Large intestine (tissue), 12 donors: ENCODE measurements at places on chromosomes 12 and 14.

DNA sequence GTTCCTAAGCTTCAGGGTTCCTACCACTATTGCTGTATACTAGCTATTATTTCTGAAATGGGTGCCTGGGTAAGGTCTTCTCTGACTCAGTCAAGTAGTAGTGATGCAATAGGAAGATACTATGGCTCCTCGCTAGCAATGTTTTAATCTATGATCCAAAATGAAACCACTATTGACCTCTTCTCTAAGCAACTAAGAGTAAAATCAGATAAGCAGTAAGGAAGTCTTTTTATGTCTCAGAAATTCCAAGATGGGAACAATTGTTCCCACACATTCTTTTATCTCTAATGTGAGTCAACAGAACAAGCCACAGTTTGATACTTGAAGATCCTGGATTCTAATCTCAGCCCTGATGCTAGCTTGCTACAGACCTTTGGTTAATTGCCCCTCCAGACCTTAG, 45.1 kb downstream of the AREL1 start:
- DNase-seq = no peak

DNA sequence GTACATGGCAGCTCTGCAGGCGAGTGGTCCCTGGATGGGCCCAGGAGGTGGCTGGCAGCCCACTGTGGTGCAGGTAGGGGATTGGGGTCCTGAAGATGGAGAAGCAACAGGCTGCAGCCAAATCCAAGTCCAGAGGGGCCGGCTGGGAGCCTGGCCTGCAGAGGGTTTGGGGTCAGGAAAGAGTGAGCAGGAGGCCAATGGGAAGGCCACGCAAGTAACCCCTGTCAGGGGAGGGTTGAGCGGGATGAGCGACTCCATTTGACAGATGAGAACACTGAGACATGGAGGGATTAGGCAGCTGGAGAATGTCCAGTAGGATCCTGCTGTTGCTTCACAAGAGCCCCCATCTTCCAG, 136.0 kb downstream of the BCL11B start:
- DNase-seq = no peak

GRCh38 chr12:60240891-60241290, 645.1 kb downstream of the SLC16A7 start:
- DNase-seq = no peak

DNA sequence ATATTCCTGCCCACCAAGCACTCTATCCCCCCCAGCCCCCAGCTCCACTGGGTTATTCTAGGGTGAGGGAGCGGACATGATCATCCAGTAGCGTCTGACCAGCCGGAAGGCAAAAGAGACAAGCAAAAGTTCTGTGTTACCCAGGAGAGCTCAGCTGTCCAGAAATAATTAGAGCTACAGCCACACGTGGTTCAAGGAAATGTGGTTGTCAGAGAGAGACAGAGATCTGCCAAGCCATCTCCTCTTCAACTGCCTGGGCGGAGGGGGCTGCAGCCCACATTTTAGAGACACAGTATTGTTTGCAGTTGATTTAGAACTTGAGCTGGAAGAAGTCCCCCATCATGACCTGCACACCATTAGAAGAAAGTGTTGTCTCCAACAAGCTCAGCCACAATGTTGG, 30.4 kb downstream of the DAO start:
- no peak for DNase-seq

DNA sequence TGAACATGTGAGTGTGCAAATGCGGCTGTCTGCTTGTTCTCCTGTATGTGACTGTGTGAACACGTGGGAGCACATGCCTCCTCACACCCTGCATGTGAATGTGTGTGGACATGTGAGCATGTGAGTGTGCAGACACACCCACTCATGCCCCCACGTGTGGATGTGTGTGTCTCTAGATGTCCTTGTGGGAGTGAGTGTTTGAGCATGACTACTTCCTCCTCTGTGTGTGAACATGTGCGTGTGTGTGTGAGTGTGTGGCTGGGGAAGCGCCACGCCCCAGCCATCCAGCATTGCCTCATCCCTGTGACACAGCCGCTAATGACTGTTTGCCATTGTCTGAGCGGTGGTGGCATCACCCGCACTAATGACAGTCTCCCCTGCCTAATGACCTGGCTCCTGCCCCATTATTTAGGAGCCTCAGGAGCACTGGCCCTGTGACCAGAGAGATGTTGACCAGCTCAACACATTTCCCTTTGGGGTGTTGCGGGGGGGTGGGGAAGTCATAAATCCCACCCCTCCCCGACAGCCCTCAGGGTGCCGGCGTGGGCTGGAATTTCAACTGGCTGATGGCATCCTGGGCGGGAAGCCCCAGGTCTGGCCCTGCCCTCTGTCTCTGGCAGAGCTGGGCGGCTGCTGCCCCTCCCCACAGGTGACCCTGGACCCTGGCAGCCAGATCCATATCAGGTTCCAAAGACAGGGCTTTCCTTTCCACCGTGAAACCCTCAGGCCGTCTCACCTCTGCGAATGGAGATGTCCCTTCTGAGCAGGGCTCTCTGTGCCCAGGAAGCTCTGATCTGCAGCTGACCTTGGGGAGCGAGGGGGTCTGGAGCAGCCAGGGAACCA, 11.5 kb upstream of the KRT80 start:
- peak; percentile 91 for DNase-seq

DNA sequence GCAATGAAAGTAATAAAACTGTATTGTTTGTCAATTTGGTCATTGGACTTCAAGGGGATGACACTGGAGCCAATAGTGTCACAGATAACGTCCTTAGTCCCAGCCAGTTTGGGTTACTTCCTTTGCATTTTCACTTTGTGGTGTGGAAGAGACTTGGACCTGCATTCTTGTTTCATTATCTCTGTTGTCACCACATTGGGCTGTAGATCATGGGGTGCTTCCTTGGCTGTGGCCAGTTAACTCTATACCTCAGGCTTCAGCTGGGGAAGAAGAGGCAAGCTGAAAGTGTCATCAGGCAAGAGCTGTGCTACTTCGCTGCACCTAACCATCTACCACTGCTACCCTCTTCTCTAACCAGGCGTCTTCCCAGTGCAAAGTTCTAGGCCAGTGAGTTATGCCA, 15.1 kb upstream of the CISTR start:
- no peak for DNase-seq
